WTC11 (cell line): ENCODE measurements at places on chromosomes 2 and 18. TPM values are rescaled to one million over a fixed set of nuclear protein-coding genes. Genes with fewer than 3 reads are reported as not detected.

CHST9 gene
- total RNA-seq: 15.9 to 19.2 TPM (median 16.8 TPM) in 3 replicates

MYCN gene
- total RNA-seq: 68.3 to 77.5 TPM (median 75.3 TPM) in 3 replicates

STON1 gene
- total RNA-seq: 11.0 to 13.5 TPM (median 13.4 TPM) in 3 replicates

MEP1B gene
- total RNA-seq: 0.07 TPM in 1 of 3 replicates, not detected in the others

GRCh38 chr2:190846746-190847145, 33.9 kb upstream of the GLS start:
- no peaks in the 10 kb centered on the region for H3K4me1 ChIP-seq
- no peaks in the 10 kb centered on the region for H3K36me3 ChIP-seq
- H3K4me3 ChIP-seq: no peak overlapping the region
- no peaks in the 10 kb centered on the region for H3K27me3 ChIP-seq
- no peak for DNase-seq
- H3K27ac ChIP-seq: no peak overlapping the region

DNA sequence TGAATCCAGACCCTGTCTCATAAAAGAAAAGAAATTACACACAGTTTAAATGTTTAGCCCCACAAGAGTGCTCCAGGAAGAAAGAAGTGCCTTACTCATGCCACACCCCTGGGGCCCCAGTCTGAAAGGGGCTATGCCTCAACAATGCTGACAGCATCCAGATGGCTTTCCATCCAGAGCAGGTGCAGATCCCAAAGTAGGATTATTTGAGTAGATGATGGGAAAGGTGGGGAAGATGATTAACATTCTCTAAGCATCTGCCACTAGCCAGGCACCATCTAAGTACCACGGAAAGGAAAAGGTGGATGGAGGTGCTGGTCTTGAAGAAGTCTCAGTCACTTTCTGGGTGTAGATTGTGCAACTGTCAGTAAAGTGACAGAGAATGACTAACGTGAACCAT, 16.3 kb downstream of the DPYSL5 start:
- no peak overlapping the region for H3K4me3 ChIP-seq
- peaks cover 5% of the 10 kb centered on the region; the same call in 1 of the 2 replicates for H3K4me1 ChIP-seq
- H3K27me3 ChIP-seq: peaks cover 11% of the 10 kb centered on the region
- H3K36me3 ChIP-seq: no peaks in the 10 kb centered on the region
- DNase-seq: no peak

DNA sequence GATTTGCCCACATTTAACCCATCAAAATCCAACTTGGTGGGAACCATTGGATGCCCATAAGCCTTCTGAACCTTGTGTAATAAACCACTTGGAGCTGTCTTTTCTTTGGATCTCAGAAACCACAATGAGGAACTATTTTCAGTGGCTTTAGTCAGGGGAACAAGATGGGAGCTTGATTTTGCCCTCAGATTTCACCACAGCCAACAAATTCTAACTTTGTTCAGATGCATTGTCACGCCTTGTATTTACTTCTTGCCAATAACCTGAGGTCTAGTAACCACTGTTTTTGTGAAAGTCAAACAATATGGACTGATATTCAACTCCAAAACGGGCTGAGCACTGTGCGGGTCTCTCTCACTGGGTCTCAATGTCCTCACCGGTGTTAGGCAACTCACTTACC, 508.2 kb downstream of the TNS1 start:
- DNase-seq: no peak
- no peaks in the 10 kb centered on the region; the same call in 1 of the 2 replicates for H3K27me3 ChIP-seq
- 0 out of 2 replicates have a peak, but pooled peaks cover 2% of the 10 kb centered on the region for H3K4me1 ChIP-seq
- H3K4me3 ChIP-seq: no peak overlapping the region
- no peaks in the 10 kb centered on the region for H3K36me3 ChIP-seq

- peaks cover 9% of the 10 kb centered on the region for H3K27me3 ChIP-seq
- peaks cover 18% of the 10 kb centered on the region for H3K4me1 ChIP-seq
- H3K4me3 ChIP-seq: no peak overlapping the region
- no peak for DNase-seq
- peaks cover 8% of the 10 kb centered on the region for H3K36me3 ChIP-seq
- H3K27ac ChIP-seq: no peak overlapping the region
Measured at GRCh38 chr2:104969564-104969963, 68.3 kb upstream of the MRPS9 start.

GRCh38 chr2:219168932-219169331, 897 bp downstream of the SLC23A3 start:
- DNase-seq: no peak
- no peaks in the 10 kb centered on the region; the same call in 1 of the 2 replicates for H3K27me3 ChIP-seq
- no peaks in the 10 kb centered on the region; the same call in 1 of the 2 replicates for H3K36me3 ChIP-seq

GRCh38 chr2:16744521-16744920, 78.9 kb upstream of the CYRIA start:
- no peaks in the 10 kb centered on the region for H3K36me3 ChIP-seq
- no peak overlapping the region for H3K27ac ChIP-seq
- H3K4me3 ChIP-seq: no peak overlapping the region
- no peaks in the 10 kb centered on the region for H3K4me1 ChIP-seq

GRCh38 chr2:209380293-209380692, 43.6 kb upstream of the MAP2 start:
- no peaks in the 10 kb centered on the region for H3K27me3 ChIP-seq
- DNase-seq: no peak
- H3K36me3 ChIP-seq: peaks cover 6% of the 10 kb centered on the region
- H3K4me3 ChIP-seq: no peak overlapping the region
- H3K27ac ChIP-seq: no peak overlapping the region
- H3K4me1 ChIP-seq: peaks cover 9% of the 10 kb centered on the region

DNA sequence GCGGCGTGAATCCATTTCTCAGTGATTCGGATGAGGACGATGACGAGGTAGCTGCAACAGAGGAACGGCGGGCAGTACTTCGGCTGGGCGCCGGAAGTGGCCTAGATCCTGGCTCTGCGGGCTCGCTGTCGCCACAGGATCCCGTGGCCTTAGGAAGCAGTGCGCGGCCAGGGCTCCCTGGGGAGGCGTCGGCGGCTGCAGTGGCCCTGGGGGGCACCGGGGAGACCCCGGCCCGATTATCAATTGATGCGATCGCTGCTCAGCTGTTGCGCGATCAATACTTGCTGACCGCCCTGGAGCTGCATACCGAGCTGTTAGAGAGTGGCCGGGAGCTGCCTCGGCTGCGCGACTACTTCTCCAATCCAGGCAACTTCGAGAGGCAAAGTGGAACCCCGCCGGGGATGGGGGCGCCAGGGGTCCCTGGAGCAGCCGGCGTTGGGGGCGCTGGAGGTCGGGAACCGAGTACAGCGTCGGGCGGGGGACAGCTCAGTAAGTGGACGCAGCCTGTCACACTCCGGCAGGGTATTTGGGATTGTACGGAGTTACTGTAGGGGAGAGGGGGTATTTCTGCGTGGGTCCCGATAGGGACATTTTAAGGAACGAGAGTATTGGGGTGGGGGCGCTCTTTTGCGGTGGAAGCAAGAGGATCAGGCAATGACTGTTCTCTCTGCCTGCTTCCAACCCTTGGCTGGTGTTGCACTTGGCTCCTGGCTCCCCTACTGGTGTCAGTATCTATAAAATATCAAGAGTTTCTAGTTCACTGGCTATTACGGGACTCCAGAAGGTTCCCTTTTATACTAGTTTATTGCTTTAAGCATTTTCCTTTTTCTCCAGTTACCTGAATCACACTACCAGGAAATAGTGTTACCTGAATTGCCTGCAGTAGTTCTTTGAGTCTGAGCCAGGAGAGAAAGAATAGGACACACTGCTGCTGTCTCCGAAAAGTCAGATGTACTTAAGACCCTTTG, 772 bp downstream of the RELCH start:
- peaks cover 13% of the 10 kb centered on the region; the same call in 1 of the 2 replicates for H3K36me3 ChIP-seq
- DNase-seq: peak; percentile 34
- H3K4me1 ChIP-seq: peaks cover 36% of the 10 kb centered on the region
- peak overlapping the region; percentile 99 for H3K27ac ChIP-seq
- no peaks in the 10 kb centered on the region for H3K27me3 ChIP-seq
- H3K4me3 ChIP-seq: peak overlapping the region; percentile 100

DNA sequence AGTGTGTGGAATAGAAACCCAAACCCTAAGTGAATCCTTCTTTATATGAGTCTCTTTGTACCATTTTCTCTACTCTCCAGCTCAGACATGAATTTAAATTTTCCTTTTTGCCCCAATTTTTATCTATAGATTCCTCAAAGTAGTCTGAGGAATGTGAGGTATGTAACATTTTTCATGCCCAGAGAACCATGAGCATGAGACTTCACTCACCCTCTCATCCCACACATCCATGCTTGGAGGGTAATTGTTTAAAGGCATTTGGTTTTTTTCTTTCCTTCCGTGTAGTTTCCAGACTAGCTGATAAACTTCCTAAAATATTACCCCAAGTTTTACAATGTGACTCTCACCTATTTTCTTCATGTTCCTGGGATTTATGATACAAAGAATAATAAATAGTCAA, 2056.8 kb upstream of the CELF4 start:
- H3K4me3 ChIP-seq: no peak overlapping the region
- H3K27ac ChIP-seq: no peak overlapping the region
- H3K36me3 ChIP-seq: peaks cover 14% of the 10 kb centered on the region
- DNase-seq: no peak
